ENCODE measurements at places on chromosomes 3 and 15.

DNA sequence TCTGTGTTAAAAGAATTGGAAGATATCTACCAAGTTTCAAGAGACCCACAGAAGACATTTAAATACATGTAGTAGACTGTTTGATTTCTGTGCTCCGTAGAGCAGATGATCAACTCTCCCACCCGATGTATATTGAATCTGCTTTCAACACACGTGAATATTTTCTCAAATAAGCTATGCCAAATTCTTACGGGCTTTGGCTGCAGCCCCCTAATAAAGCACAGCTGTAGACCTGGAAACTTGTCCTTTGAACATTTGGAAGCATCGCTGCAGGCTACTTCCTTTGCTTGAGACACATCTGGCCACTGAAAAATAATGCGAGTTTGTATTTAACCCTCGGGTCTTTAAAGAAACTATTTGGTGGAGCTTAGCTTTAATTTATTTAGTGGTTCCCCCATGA is 98.3 kb upstream of the SELENOK start:
- no peak for DNase-seq

GRCh38 chr3:46921041-46921440 is 43.5 kb downstream of the PTH1R start:
- DNase-seq = no peak

GRCh38 chr3:53748512-53749271 is 97.5 kb downstream of the CHDH start:
- DNase-seq = no peak

GRCh38 chr3:182357928-182358327 is 435.4 kb upstream of the ATP11B start:
- DNase-seq = no peak

DNA sequence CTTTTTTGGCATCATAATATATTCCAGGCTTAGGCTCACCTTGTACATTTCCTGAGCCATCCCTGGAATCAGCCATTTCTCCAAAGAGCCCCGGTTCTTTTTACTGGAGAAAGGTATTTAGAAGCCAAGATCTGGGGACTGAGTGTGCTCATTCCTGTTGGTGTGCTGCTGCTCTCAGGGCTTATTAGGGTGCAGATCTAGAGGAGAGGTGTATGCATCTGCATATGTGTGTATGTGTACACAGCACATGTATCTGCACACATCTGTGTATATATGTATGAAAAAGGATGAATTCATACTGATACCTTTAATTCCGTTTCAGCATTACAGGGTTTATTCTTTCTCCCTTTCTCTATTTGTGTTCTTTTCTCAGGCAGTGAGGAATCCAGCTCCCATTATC is 162.1 kb upstream of the BHLHE40 start:
- DNase-seq = no peak

DNA sequence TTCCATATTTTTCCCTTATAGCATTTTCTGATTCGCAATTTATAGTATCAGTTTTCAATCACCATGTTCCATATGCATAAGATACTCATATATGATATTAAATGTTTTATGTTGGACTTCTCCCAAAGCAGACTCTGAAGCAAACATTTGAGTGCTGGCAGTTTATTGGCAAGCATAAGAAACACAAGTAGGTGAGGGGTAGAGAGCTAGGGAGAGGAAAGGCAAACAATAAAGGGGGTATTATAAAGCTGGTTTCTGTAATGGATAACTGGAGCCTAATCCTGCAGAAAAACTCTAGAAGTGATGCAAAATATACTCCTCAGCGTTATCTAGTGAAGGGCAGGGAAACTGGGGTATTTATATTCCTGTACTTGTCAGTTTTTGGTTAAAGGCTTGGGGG is 491.5 kb upstream of the TGFBR2 start:
- DNase-seq = no peak

DNA sequence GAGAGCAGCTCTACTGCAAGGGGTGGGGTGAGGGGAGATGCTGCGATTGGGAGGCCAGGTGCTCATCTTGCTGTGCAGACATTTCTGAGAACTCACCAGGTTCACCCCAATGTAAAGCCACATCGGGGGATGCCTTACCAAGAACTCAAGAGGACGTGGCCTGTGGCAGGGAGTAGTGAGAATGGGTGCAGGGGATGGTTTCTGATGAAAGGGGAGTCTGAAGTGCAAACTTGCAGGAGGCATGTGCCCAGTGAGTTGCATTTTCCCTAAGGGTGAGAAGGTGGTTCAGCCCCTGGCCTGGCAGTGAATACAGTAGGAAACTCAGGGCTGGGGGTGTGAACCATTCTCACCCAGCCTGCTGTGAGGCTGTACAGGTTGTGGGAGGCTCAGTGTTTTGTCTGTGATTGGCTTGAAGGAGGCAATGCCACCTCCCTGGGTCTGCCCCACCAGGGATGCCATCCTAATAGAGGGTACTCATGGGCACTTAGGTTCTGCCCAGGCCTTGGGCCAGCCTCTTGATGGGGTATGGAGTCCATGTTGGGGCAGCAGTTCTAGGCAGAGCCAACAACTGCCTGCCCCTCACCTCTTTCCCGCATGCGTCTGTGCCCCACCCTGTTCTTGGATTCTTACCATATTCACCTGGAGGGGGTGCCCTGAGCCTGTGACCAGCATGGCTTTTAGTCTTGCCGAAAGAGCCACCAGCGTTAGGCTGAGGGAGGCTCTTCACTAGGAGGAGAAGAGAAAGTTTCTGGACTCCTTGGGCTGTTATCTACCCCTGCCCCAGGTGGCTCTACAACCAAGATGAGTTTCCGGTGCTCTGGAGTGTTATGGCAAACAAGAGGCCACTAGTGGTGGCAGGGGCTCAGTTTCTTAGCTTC is 4.5 kb downstream of the HEMK1 start:
- DNase-seq = no peak

DNA sequence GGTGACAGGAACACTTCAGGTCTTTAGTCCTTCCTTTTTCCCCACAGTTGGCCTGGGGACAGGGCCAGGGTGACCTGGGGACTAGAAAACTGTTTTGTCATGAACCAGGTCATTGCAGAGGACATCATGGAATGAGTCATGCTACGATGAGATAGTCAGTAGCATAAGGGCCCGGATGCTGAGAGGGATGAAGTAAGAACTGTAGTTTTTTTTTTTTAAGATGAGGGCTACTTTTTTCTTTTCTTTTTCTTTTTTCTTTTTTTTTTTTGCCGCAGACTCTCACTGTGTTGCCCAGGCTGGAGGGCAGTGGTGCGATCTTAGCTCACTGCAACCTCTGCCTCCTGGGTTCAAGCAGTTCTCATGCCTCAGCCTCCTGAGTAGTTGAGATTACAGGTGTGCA is 8.0 kb downstream of the MAP2K5 start:
- DNase-seq = no peak

DNA sequence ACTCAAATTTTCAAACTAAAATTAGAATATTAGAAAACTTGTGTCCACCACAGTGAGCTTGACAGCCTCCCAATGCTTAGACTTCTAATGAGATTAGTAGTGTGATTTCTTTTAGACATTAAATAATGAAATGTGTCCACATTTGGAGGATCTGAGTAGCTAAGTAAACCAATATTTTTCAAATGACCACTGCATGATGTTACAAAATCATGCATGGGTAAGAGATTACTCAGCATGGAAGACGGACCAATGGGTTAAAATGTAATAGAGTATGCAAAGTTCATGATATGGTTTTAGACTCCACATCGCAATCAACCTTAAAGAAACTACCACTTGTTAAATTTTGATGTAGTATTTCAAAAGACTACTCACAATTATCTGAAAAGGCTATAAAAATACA is 130.6 kb downstream of the IMPG2 start:
- no peak for DNase-seq

DNA sequence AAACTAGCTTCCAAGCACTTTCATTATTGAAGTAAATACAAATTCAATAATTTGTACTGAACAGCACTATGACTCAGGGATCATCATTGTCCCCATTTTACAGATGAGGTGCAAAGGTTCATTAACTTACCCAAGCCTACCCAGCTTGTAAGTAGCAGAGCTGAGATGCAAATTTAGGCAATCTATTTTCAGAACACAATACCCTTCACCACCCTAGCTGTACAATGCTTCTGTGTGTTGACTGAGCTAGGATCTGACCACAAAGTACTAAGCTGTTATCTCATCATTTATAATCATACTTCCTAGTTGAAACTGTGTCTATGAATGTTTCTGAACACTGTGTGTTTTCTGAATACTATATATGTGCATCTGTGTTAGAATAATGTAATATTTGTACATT is 3.2 kb upstream of the ILDR1 start:
- DNase-seq = no peak

All from stimulated activated CD4-positive, alpha-beta T cell treated with anti-CD3 and anti-CD28 coated beads, Interleukin-1b, Interleukin-23, amount 100 ng/mL, for 1 hour (primary cell).